Daoy (cell line): ENCODE measurements at places on chromosomes 13 and 19. TPM values are rescaled to one million over a fixed set of nuclear protein-coding genes. Genes with fewer than 3 reads are reported as not detected.

DAND5 gene
- not detected in 2 replicates for total RNA-seq

DHDH gene
- total RNA-seq, result not detected in 2 replicates

IL11 gene
- 56.5 and 60.4 TPM in 2 replicates for total RNA-seq

NLRP12 gene
- total RNA-seq, result not detected in 2 replicates

ZNF528 gene
- 20.3 and 67.9 TPM in 2 replicates for total RNA-seq

ZNF723 gene
- not detected in 2 replicates for total RNA-seq

TLE6 gene
- total RNA-seq, result 0.69 and 12.3 TPM in 2 replicates

KLHL1 gene
- total RNA-seq, result not detected in 2 replicates

GFY gene
- total RNA-seq, result not detected in 2 replicates

HMG20B gene
- total RNA-seq, result 79.9 TPM in 2 replicates

NLRP13 gene
- total RNA-seq, result not detected in 2 replicates

UBE2S gene
- total RNA-seq, result 317 and 338 TPM in 2 replicates

ZNF724 gene
- 9.8 and 22.1 TPM in 2 replicates for total RNA-seq

DGKH gene
- 4.3 and 6.7 TPM in 2 replicates for total RNA-seq

HS6ST3 gene
- total RNA-seq, result 1.6 and 1.7 TPM in 2 replicates

ZNF382 gene
- total RNA-seq, result 3.0 and 7.4 TPM in 2 replicates

RGS9BP gene
- total RNA-seq, result 0.51 and 0.54 TPM in 2 replicates

KCNN1 gene
- 0.06 TPM in 1 of 2 replicates, not detected in the other for total RNA-seq

CERS4 gene
- total RNA-seq, result 12.1 and 14.6 TPM in 2 replicates

CACNG7 gene
- total RNA-seq, result 0.29 and 0.54 TPM in 2 replicates

CBY2 gene
- total RNA-seq, result not detected in 2 replicates

CALR3 gene
- 0.09 TPM in 1 of 2 replicates, not detected in the other for total RNA-seq

PHLDB3 gene
- total RNA-seq, result 7.8 and 17.6 TPM in 2 replicates

MPND gene
- total RNA-seq, result 0.95 and 2.5 TPM in 2 replicates

TGFBR3L gene
- total RNA-seq, result 7.1 TPM in 1 of 2 replicates, not detected in the other

LILRA1 gene
- total RNA-seq, result not detected in 2 replicates

CEACAM4 gene
- total RNA-seq, result not detected in 2 replicates
